Activated CD4-positive, alpha-beta T cell treated with anti-CD3 and anti-CD28 coated beads for 36 hours (primary cell): ENCODE measurements at places on chromosomes 12 and 14. TPM values are rescaled to one million over a fixed set of nuclear protein-coding genes. Genes with fewer than 3 reads are reported as not detected.

DNA sequence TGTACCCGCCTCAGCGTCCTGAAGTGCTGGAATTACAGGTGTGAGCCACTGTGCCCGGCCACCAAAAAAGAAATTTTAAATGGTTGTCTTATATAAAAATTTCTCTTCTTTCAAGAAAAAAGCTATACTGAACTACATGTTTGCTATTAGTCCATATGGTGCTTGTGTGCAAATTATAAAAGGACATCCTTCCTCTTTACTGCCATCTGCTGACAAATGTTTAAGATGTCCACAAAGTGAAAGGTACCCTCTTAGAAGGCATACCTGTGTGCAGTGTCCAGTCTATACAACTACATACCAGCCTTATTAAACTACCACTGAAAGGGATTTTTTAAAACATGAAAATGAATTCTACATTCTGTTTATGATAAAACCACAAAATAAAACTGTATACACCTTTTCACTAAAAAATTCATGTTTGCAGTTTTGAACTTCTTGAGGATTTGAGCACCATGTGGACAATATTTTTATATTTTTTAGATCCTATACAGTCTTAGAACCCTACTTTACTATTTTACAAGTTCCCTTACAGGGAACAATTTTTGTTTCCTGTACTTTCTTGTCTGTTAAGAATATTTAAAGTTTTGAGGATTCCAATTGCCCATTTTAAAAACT is 32.8 kb upstream of the TOMM20L start:
- DNase-seq = no peak

DNA sequence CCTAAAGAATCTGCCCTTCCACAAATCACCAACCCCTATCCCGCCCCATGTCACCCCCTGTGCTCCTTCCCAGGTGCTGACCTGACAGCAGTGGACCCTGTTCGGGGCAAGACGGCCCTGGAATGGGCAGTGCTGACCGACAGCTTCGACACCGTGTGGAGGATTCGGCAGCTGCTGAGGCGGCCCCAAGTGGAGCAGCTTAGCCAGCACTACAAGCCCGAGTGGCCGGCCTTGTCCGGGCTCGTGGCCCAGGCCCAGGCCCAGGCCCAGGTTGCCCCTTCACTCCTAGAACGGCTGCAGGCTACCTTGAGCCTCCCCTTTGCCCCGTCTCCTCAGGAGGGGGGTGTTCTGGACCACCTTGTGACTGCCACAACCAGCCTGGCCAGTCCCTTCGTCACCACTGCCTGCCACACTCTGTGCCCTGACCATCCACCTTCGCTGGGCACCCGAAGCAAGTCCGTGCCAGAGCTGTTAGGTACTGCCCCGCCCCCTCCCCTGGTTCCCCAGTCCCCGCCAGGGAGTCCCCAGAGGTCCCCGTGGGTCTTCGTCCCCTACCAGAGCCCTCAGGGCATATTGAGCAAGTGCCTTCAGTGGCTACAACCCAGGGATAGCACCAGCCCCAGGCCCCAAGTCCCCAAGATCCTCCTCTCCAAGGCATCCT is 2.7 kb downstream of the ANKRD33 start:
- no peak for DNase-seq

GRCh38 chr12:5123921-5124320 is 80.2 kb downstream of the KCNA5 start:
- no peak for DNase-seq

DNA sequence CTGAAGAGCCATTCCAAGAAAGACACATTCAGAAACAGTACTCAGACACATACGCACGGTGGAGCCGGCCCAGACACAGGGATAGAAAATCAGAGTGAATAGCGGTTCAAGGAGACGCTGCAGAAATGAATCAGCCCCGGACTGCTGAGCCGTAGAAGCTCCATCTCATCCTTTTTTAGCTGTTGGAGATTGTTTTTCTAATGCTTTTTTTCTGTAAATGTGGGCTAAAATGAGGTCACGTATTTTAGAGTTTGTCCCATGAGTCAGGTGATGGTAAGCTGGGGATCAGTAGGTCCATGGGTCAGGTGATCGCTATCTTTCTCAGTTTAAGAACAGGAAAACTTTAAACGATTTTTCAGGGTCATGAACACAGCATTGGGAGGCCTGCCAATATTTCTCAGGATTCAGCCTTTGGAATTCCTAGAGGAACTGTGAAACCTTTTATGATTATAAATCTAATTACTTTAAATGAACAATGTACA is 202.4 kb downstream of the ITPR2 start:
- DNase-seq = no peak

- DNase-seq = no peak
These were observed 68.5 kb downstream of the SLC6A12 start for GRCh38 chr12:145369-145960.

- DNase-seq = peak; percentile 95
These were observed 20.4 kb downstream of the BATF start for GRCh38 chr14:75542588-75543091.

GRCh38 chr14:36301159-36301558 is 19.3 kb downstream of the MBIP start:
- DNase-seq = no peak

DNA sequence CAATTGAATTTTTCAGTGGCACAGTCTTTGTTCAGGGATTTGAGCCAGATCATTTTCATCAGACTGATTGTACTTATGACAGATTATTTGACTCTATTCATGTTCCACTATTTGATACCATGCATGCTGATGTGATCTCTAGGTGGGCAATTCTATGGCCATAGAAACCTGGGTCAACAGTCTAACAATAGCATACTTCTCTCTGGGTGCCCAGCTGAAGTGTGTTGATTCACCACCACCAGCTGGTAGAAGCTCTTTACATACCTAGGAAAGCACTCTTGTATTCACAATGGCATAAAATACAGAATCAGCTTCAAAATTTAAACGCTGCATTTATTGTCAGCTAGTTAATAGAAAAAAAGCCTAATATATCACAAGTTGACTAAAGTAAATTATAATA is 90.2 kb upstream of the TMTC2 start:
- DNase-seq = no peak

RAB15 gene
- 5.3 TPM for total RNA-seq

PTGDR gene
- total RNA-seq = not detected

BBOF1 gene
- 2.1 TPM for total RNA-seq
